ENCODE measurements at places on chromosomes 7 and 10.
A peak's percentile ranks its signal among the peaks of the same experiment; 100 is the strongest.

DNA sequence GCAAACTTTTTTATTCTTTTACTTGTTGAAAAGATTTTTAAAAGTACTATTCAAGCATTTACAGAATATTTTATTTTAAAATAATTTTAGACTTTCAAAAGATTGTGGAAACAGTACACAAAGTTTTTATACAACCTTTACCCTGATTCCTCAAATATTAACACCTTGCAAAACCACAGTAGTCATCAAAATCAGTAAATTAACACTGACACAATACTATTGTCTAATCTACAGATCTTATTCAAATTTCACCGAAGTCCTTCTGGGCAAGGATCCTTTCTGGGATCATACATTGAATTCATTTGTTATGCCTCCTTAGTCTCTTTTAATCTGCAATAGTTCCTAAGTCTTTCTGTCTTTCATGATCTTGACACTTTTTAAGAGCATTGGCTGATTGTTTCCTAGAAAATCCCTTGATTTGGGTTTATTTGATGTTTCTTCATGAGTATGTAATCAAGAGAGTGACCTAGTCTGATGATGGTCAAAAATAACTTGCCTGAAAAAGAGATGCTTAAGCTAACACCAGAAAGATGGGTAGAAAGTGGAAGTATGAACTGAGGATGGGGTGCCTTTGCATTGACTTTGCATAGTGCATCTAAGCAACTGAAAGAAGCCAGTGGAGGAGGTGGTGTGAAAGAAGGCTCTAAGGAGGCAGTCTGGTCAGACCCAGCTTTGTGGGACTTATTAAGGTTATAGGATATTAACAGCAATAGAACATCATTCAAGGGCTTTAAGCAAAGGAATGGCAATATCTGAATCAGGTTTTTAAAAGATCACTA lies 9.7 kb downstream of the STAMBPL1 start:
- no peak for DNase-seq

GRCh38 chr7:25351761-25352160 lies 123.5 kb upstream of the NPVF start:
- no peak for DNase-seq

DNA sequence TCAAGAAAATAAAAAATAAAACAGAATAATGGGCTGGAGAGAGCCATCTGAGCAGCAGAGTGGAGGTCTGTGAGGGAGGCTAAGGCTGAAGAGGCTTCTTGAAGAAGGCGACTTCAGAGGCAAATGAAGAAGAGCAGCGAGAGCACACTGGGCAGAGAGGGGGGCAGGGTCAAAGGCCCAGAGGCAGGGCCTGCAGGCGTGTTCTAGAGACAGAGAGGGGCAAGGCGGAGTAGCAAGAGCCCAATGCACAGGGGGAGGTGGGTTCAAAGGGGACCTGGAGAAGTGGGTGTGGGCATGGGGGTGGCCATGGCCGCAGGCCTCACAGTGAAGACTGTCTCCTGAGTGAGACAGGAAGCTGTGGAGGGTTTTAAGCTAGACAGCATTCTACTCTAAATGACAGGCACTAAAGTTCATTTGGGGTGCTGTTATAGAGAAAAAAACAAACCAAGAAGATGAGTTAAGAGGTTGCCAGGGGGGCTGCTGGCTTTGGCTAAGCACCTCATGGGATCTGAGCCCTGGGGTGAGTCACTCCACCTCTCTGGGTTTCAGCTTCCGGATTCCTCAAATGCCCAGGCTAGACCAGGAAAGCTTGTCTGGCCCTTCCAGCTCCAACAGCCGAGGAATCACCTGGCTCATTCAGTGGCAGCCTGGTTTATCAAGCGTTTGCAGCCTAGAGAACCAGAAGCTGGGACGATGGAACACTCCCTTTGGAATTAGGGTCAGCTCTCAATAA lies 81.7 kb downstream of the DLG5 start:
- DNase-seq = peak; percentile 84

DNA sequence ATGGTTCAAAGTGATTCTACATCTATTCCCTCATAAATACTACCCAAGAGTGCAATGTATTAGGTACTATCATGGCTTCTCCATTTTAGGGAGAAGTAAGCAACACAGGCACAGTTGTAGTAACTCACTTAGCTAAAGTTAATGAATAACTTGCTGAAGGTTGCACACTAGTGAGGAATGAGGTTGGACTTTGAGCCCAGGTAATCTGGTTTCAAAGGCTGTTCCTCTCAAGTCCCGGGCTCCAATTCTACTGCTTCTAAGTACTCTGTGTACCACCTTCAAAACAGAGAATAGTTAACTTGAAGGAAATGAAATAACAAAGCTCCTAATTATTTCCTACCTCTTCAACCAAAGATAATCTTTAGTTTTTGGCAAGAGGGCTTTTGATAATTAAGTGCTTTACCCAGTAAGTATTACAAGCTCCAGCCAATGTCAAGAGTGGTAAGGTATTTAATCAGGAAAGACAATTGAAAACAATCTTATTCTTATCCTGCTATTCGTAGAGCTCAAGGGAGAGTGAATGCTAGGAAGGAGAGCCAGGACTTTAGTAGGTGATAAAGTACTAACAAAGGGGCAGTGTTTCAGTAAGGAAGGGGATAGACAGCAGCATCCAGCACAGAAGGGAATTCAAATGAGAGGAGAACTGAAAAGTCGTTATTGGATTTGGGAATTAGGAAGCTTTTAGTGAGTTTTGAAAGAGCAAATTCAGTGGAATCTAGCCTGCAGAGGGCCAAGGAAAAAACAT lies 158.2 kb upstream of the PTPRZ1 start:
- DNase-seq = peak; percentile 85

DNA sequence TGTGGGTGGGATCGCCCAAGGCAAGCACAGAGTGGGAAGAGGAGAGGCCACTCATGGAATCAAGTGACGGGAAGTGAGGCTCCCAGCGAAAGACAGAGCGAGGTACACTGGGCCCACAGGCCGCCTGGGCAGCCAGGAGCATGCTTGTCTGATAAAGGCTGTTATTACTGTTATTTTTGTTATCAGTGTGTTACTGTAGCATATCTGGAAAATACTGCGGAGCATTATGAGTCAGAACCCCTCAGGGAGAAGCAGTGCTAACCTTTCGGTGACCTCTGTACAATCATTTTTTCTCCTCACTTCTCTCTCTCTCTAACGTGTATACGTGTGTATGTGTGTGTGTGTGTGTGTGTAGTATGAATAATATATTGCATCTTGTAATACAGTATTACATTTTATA lies 3.8 kb upstream of the TCERG1L start:
- DNase-seq = no peak

GRCh38 chr7:132004529-132004928 lies 448.1 kb upstream of the PODXL start:
- peak; percentile 13 for DNase-seq

- no peak for DNase-seq
Measured at GRCh38 chr10:29205787-29206186, 83.1 kb upstream of the LYZL1 start.

- no peak for DNase-seq
Measured at GRCh38 chr7:66182920-66183319, 22.2 kb upstream of the TPST1 start.

DNA sequence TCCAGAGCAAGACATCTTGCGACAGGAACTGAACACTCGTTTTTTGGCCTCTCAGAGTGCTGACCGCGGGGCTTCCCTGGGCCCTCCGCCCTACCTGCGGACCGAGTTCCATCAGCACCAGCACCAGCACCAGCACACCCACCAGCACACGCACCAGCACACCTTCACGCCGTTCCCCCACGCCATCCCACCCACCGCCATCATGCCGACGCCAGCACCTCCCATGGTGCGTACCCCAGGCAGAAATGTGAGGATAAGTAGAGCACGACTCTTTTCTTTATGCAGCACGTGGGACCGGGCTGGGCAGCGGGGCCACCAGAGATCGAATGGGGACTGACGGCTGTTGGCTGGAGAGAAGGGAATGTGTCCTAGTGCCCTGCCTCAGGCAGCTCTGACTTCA lies 365.8 kb upstream of the GALNT17 start:
- no peak for DNase-seq

- no peak for DNase-seq
Measured at GRCh38 chr7:157558516-157558874, 221.7 kb downstream of the DNAJB6 start.

GRCh38 chr10:97650726-97651125 lies 10.3 kb downstream of the PI4K2A start:
- DNase-seq = no peak

- DNase-seq = no peak
Measured at GRCh38 chr7:133983685-133984419, 143.3 kb upstream of the LRGUK start.

DNA sequence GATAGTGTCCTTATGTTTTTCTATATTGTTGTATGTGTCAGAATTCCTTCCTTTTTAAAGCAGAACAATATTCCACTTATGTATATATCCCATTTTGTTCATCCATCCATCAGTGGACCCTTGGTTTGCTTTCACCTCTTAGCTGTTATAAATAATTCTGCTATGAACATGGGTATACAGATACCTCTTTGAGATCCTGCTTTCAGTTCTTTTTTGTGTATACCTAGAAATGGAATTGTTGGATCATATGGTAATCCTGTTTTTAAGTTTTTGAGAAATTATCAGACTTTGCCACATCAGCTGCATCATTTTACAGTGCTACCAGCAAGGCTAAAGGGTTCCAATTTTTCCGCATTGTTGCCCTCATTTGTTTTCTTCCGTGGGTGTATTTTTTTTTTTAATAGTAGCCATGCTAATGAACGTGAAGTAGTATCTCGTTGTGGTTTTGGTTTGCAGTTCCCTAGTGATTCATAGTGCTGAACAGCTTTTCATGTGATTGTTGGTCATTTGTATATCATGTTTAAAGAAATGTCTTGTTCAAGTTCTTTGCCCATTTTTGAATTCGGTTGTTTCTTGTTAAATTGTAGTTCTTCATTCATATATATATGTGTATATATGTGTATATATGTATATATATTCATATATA lies 87.8 kb downstream of the LCOR start:
- peak; percentile 18 for DNase-seq

- peak; percentile 67 for DNase-seq
Measured at GRCh38 chr7:91082852-91083495, 181.3 kb upstream of the FZD1 start.

DNA sequence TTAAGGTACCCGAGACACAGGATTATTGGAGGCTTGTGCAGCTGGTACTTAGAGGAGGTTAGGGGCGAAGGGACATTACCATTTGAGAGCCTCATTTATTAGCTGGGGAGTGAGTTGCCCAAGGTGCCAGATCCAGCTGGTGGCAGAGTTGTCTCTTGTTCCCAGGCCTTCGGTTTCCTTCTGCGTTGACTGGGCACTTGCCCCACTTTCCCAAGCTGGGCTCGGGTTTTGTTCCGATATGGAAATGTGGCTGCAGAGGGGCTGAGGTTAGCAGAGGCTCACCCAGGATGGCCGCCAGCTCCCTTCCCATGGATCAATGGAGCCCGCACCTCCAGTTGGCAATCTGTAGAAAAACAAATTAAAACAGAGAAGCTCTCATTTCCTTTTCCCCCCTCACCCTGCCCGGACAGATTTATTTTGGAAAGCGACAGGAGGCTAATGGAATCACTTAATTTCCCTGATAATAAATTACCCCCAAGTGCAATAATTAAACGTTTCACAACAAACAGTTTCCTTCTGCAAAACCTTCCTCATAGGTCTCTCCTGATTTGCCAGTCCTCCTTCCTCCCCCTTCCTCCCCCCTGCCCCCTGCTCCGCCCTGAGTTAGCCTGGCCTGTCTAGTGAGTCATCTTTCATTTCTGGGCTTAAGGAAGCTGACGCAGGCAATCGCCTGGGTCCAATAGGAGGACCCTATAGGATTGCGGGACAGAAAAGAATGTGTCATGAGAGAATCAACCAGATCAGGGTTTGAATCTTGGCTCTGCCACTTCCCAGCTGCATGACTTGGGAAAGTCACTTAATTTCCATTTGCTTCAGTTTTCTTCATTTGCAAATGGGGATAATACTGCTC lies 51.7 kb downstream of the ADRA2A start:
- peak; percentile 57 for DNase-seq

DNA sequence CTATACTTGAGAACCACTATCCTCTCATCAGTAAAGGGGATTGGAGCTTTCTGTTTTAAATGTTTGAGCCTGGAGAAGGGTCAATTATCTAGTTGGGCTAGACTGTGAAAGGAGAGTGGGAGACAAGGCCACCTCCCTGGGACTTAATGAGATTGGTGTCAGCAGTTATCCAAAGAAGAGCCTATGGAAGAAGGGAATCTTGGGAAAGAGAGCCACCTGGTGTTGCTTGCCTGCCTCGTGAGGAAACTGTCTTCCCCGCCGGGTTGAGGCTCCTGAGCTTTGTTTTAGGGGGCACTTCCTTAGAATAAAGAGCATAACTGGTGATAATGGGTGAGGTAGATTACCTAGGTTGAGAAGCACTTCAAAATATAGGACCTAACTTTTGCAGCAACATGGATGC lies 32.0 kb upstream of the ABCB4 start:
- DNase-seq = peak; percentile 37

DNA sequence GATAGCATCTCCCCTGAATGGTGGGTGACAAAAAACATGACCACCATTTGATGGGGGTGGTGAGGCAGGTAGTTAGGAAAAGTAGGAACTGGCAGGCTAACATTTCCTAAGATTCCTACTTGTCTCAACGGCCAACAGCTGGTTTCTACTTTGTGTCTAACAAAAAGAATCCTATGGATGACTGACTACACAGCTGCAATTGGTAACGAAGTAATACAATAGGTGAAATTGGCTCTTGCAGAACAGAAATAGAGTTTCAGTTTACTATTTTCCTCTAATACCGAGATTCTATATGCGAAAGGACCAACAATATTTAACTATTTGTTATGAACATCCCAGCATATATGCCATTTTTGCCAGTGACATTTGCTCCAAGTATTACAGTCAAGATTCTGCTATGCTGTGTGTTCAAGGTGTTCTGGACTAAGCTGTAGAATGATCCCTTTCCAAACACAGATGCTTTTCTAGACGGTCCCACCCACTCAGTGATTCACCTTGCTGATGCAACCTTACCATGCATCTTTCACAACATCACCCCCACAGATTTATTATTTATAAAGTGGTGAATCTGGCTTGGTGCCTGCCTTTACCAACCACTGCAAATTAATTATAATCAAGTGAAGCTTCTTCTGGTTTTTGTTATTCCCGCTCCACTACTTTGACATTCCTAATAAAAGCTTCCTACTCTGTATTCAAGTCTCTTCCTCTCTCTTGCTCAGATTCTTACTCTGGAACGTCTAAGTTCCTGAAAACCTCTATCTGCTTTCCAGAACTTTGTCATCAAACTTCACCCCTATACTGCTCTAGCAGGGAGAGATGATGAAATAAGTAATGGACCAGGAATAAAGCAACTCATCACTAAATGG lies 16.8 kb downstream of the BBIP1 start:
- DNase-seq = peak; percentile 79

Data from SW480 (cell line).